ENCODE measurements at places on chromosomes 4 and X.

GRCh38 chr4:65340382-65341109 lies 329.7 kb downstream of the EPHA5 start:
- H3K27ac ChIP-seq: no peak overlapping the region
- DNase-seq: no peak
- H3K36me3 ChIP-seq: no peaks in the 10 kb centered on the region
- no peaks in the 10 kb centered on the region for H3K4me1 ChIP-seq

GRCh38 chr4:100493756-100494155 lies 24.1 kb downstream of the EMCN start:
- no peaks in the 10 kb centered on the region for H3K36me3 ChIP-seq
- H3K4me1 ChIP-seq: no peaks in the 10 kb centered on the region
- H3K27me3 ChIP-seq: no peaks in the 10 kb centered on the region
- no peak overlapping the region for H3K4me3 ChIP-seq

DNA sequence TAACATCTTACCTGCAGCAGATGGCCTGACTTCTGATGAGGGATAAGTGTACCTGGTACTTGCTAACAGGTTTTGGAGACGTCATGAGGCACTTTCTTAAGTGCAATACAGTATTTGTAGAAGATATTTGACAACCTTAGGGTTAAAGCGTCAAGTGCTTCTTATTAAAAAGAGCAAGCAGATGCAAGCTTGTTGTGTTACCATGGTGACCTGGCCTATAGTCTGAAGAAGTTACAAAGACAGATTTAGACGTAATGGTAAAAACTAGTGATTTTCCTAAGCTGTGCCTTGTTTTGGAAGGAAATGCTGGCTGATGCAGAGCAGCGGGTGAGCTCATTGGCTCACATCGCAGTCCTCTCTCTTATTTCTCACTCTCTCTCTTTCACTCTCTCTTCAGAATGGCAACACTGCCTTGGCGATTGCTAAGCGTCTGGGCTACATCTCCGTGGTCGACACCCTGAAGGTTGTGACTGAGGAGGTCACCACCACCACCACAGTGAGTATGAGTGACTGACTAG lies 243.6 kb downstream of the ANK2 start:
- peaks cover 7% of the 10 kb centered on the region for H3K27me3 ChIP-seq
- no peaks in the 10 kb centered on the region for H3K4me1 ChIP-seq
- no peaks in the 10 kb centered on the region for H3K36me3 ChIP-seq
- DNase-seq: no peak
- H3K4me3 ChIP-seq: no peak overlapping the region
- H3K27ac ChIP-seq: no peak overlapping the region

- no peaks in the 10 kb centered on the region for H3K4me1 ChIP-seq
- H3K36me3 ChIP-seq: no peaks in the 10 kb centered on the region
- H3K4me3 ChIP-seq: no peak overlapping the region
- H3K27ac ChIP-seq: no peak overlapping the region
- peaks cover 23% of the 10 kb centered on the region for H3K27me3 ChIP-seq
- DNase-seq: no peak
Observed at GRCh38 chr4:151641167-151641566, 119.6 kb downstream of the GATB start.

GRCh38 chr4:76488455-76488854 lies 53.4 kb downstream of the SHROOM3 start:
- H3K27me3 ChIP-seq: peaks cover 6% of the 10 kb centered on the region
- no peaks in the 10 kb centered on the region for H3K36me3 ChIP-seq
- DNase-seq: no peak
- peaks cover 7% of the 10 kb centered on the region for H3K4me1 ChIP-seq
- no peak overlapping the region for H3K4me3 ChIP-seq

DNA sequence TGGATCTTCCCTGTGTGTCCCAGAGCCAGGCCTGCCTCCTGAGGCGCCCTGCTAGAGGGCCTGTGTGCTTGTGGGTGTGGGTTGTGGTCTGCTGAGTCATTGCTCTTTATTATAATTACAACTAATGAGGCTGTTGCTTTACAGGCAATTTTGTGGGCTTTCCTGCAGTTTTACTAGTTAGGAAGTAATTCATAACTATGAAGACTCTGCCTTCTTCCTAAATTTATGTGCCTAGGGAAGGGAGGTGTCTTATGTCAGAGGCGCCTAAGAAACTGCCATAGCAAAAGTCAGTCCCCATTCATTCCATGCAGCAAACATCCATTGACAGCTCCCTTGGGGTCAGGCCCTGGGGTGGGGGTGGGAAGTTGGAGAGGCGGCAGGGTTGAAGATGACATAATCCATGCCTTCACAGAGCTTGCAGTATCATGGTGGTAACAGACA lies 359.2 kb downstream of the IDS start:
- no peak overlapping the region for H3K4me3 ChIP-seq
- H3K36me3 ChIP-seq: no peaks in the 10 kb centered on the region
- H3K27me3 ChIP-seq: no peaks in the 10 kb centered on the region
- DNase-seq: no peak
- no peak overlapping the region for H3K27ac ChIP-seq
- no peaks in the 10 kb centered on the region for H3K4me1 ChIP-seq

- H3K27ac ChIP-seq: peak overlapping the region; percentile 94
- H3K4me3 ChIP-seq: peak overlapping the region; percentile 100
- H3K36me3 ChIP-seq: no peaks in the 10 kb centered on the region
- peaks cover 22% of the 10 kb centered on the region for H3K4me1 ChIP-seq
- H3K27me3 ChIP-seq: no peaks in the 10 kb centered on the region
Observed at GRCh38 chr4:128810331-128810870, 901 bp downstream of the JADE1 start.

DNA sequence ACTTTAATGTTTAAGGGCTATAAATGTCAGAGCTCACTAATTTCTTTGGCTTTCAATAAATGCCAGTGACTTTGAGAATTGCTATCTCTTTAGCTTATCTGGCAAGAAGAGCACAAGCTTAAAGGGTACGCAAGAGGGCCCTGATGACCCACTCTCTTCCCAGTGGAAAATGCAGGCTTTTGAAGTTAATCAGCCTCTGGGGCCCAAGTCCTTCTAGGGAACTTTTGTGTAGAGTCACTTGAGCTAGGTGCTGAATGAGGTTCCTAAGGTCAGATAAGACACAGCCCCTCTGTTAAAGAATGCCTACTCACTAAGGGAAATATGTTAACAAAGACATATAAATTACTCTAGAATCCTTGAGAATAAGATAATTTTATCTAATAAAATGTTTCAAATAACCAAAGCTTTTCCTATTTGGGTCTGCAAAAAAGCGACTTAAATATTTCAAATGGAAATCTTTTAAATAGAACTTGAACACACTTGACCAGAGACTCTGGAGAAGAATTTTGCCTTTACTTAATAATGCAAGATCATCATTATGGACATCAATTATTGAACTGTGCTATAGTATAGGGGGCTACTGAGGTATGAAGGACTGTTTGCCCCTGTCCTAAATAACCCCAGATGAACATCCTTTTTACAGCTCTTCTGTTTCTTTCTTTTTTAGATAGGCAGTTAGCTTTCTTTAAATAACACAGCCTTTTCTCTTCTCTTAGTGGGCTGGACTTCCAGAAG lies 430.1 kb downstream of the GBA3 start:
- H3K4me3 ChIP-seq: no peak overlapping the region
- H3K4me1 ChIP-seq: no peaks in the 10 kb centered on the region
- H3K27me3 ChIP-seq: no peaks in the 10 kb centered on the region

DNA sequence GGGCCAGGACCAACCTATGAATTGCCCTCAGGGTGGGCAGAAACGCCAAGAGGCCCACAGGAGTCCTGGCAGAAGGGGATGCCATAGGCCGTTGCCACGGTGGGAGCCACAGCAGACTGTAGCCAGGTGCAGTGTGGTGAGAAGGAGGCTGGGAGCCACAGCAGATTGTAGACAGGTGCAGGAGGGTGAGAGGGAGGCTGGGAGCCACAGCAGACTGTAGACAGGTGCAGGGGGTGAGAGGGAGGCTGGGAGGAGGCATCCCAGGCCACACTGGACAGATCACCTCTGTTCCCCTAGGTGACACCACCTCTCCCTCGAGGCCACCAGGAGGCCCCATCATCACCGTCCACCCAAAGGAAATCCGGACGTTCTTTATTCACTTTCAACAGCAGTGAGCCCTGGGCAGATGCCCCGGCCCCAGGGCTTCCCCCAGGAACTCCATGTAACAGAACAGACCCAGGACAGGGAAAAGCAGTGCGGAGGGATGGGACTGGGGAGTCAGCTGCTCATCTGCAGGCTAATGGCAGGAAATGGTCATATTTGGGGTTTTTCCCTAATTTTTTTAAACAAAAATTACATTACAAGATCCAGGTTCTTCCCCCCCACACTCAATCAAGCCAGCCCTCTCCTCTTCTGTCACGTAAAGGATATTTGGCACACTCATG lies 19.5 kb upstream of the MRFAP1 start:
- no peak overlapping the region for H3K4me3 ChIP-seq
- H3K27ac ChIP-seq: no peak overlapping the region
- H3K4me1 ChIP-seq: no peaks in the 10 kb centered on the region
- H3K27me3 ChIP-seq: no peaks in the 10 kb centered on the region
- H3K36me3 ChIP-seq: peaks cover 6% of the 10 kb centered on the region

- no peaks in the 10 kb centered on the region for H3K36me3 ChIP-seq
- DNase-seq: no peak
- H3K27me3 ChIP-seq: no peaks in the 10 kb centered on the region
- peaks cover 19% of the 10 kb centered on the region for H3K4me1 ChIP-seq
- H3K27ac ChIP-seq: no peak overlapping the region
Observed at GRCh38 chr4:70943114-70943513, 40.9 kb downstream of the MOB1B start.

DNA sequence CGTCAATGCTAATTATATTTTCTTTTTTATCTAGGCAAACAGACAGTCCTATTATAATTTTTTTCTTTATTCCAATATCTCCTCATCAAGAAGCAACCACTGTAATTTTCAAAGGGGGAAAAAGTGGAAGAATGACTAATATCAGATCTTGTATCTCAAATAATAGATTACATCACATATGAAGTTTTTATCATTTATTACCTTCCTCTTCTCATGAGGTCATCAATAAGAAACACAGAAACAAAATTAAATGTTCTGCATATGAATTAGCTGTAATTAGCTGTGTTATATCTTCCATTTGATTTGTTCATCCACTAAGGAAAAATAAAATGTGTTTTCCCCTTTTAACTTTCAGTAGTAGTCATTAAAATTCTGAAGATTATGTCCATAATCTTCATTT lies 14.3 kb downstream of the PRSS12 start:
- no peaks in the 10 kb centered on the region for H3K36me3 ChIP-seq
- no peak overlapping the region for H3K4me3 ChIP-seq
- H3K27ac ChIP-seq: no peak overlapping the region
- H3K27me3 ChIP-seq: peaks cover 22% of the 10 kb centered on the region
- H3K4me1 ChIP-seq: no peaks in the 10 kb centered on the region
- no peak for DNase-seq

DNA sequence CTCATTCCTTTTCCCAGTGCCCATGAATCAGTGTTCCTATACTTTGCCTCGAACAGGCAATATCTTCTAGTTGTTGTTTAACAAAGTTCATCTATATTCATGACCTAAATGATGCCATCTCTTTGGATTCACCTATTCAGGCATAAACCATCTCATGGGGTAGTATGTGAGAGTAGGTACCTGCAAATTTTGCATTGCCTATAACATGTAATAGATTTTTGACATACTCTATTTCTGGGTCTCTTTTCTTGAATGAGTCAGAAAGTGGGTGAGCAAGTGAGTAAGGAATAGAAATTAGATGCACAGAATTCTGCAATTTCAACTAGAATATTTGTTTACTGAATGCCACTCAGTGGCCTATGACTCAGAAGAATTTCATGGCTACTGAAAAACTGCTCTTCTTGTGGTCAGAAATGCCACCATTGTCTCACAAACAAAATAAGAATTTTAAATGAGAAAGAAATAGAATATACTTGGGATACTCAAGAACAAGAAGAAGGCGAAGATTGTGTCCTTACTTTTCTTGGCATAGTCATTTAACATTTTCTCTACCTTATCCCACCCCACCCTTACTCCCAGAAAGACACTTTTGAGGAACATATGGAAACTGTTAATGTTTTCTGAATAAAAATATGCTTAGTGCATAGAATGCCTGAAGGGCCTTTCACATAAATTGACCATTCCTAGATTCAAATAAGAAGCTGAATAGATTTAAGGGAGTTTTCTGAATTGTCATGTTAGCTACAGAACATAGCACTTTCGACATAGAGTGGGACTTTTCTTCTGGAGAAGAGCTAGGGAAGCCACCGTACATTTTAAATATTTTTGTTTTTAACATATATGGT lies 86.8 kb downstream of the HHIP start:
- no peaks in the 10 kb centered on the region for H3K27me3 ChIP-seq
- H3K4me1 ChIP-seq: no peaks in the 10 kb centered on the region
- no peak overlapping the region for H3K4me3 ChIP-seq
- H3K36me3 ChIP-seq: no peaks in the 10 kb centered on the region
- no peak overlapping the region for H3K27ac ChIP-seq

GRCh38 chrX:39755143-39756032 lies 342.4 kb downstream of the BCOR start:
- peaks cover 2% of the 10 kb centered on the region for H3K27me3 ChIP-seq
- H3K27ac ChIP-seq: no peak overlapping the region
- no peaks in the 10 kb centered on the region for H3K4me1 ChIP-seq
- no peak overlapping the region for H3K4me3 ChIP-seq
- DNase-seq: no peak

GRCh38 chr4:152273343-152273742 lies 262.5 kb downstream of the FBXW7 start:
- H3K4me3 ChIP-seq: no peak overlapping the region
- no peaks in the 10 kb centered on the region for H3K4me1 ChIP-seq

DNA sequence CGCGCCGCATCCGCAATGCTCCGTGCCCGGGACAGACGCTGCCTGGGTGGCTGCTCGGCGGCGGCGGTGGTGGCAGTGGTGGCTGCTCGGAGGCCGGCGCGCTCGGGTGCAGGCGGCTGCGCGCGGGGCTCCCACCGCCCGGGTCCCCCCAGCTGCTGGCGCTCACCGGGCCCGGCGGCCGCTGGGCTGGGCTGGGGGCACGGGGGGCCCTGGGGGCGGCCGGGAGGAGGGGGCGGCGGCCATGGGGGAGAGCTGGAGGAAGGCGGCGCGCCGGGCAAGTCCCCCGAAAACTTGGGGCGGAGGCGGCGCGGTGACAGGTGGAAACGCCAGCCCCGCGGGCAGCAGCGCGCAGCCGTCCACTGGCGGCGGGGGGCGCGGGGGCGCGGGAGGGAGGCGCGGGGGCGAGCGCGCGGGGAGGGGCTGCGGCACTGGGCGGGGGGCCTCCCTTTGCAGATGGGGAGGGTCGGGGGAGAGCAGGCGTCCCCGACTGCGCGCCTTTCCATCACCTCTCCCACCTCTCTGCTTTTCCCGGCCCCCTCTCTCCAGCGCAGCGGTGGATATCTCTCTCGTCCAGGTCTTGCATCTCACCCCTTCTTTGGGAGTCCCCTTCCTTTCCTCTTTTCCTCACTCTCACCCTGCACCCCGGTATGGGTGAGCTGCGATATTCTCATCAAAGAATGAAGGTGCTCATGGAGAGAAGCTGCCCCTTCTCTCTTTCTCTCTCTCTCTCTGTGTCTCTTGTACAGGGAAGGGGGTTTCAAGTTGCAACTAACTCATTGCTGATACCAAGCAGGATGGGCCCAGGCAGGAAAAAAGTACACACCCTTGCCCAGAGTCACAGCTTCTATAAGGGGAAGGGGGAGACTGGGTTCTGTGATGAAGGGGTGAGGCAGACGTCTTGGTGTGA lies 83.7 kb upstream of the DHRSX start:
- H3K4me1 ChIP-seq: no peaks in the 10 kb centered on the region
- peaks cover 27% of the 10 kb centered on the region for H3K27me3 ChIP-seq
- no peaks in the 10 kb centered on the region for H3K36me3 ChIP-seq
- no peak for DNase-seq
- no peak overlapping the region for H3K27ac ChIP-seq
